Left lung (tissue), 14 donors: ENCODE measurements at places on chromosomes 2 and 18. TPM values are rescaled to one million over a fixed set of nuclear protein-coding genes. Genes with fewer than 3 reads are reported as not detected.
A peak's percentile ranks its signal among the peaks of the same experiment; 100 is the strongest.

- DNase-seq: no peak
These were observed 359.9 kb downstream of the OSR1 start for GRCh38 chr2:18998491-18998890.

GRCh38 chr2:56582570-56582969 lies 398.8 kb downstream of the CCDC85A start:
- DNase-seq: no peak

GRCh38 chr2:240986787-240987411 lies 11.5 kb upstream of the SNED1 start:
- DNase-seq: peak; percentile 79

DNA sequence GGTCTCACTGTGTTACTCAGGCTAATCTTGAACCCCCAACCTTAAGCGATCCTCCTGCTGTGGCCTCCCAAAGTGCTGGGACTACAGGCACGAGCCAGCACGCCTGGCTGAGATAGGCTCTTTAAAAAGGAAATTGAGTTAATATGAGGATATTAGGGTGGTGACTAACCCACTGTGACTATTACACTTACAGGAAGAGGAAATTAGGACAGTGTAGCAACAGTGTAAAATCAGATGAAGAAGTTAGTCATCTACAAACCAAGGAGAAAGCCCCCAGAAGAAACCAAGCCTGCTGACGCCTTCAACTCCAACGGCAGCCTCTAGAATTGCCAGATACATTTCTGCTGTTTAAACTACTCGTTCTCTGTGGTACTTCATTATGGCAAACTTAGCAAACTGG lies 711.9 kb downstream of the SUCLG1 start:
- DNase-seq: no peak

DNA sequence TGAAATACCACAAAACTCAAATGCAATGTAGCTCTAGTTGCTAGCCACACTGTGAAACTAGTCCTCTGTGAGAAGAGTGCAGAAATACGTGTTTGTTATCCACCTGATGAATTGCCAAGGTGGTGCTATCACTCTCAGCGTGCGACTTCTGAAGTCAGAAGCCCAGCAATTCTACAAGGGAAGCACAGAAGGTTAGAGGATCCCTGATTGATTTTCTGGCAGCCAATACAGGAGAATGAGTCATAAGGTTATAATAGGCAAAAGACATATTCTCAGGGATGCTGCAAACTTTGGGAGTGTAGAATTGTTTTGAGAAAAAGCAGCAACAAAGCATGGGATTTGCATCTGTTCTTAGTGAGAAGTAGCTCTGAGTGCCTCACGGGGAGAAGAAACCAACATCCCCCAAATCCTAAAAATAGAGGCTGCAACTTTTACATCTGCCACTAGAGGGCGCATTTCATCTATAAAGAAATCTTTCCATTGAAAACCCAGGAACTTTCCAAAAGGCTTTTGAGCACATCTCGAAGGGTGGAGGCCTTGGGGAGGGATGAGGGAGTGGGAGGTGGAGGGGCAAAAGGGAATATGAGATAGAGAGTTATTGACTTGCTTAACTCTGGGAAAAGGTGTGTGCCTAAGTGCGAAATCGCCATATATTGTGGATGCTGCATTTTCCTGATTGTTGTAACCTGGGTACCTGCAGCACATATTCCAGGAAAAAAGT lies 78.0 kb downstream of the TMEM182 start:
- no peak for DNase-seq

FZD7 gene
- 39.0 TPM for polyA plus RNA-seq

IL36A gene
- polyA plus RNA-seq: not detected

SLC4A5 gene
- polyA plus RNA-seq: 6.6 TPM

- DNase-seq: peak; percentile 60
These were observed 109.7 kb upstream of the GLI2 start for GRCh38 chr2:120625865-120626560.

DNA sequence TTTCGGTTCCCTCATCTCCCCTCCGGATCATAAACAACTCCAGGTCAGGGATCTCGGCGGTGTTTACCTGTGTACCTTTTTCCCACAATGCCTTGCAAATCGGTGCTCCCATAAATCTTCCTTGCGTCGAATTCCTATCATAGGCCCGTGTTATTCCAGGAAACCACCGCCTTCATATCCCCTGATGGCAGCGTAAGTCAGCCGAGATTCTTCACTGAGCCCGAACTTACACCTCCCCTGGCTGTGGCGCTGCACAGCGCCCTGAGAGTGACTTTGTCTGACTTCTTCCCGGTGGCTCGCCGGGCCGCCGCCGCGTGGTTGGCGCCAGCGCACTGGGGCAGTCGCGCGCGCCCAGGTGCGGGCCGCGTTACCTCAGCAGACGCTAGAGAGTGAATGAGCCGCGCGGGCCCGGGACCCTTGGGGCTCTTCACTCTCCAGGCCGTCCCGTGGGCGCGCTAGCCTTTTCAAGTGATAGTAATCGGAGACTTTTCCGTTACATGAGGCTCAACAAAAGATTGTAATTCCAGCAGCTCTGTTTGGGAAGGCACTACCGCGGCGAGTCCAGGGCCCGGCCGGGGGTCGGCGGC lies 101.6 kb downstream of the SPTBN1 start:
- DNase-seq: no peak

DNA sequence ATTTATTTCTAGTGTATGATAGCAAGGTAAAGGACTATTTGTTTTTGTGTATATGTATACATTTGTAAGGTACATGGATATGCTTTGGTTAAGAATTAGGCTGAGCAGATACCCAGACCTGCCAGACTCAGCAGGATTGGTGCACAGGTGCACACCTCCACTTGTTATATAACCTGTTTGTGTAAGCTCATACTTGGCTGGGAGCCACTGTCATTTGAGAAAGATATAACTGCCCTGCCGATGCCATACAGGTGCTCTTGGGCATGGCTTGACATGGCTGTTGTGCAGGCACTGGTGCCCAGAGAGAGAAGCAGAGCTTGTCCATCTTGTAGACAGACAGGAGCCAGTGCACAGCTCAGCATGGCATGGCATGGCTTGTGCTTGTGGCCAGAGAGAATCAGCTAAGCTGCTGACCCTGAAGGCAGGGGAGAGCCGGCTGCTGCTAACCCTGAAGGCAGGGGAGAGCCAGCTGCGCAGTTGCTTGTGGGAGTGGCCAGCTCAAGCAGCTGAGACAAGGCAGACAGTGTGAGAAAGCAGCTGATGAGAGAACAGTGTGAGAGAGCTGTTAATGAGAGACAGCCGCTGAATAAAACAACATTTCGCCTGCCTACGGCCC lies 136.5 kb downstream of the RNF144A start:
- DNase-seq: no peak

GRCh38 chr18:70036771-70037347 lies 89.2 kb upstream of the CD226 start:
- DNase-seq: no peak

- no peak for DNase-seq
These were observed 103.3 kb downstream of the MYO5B start for GRCh38 chr18:50091509-50092244.

DNA sequence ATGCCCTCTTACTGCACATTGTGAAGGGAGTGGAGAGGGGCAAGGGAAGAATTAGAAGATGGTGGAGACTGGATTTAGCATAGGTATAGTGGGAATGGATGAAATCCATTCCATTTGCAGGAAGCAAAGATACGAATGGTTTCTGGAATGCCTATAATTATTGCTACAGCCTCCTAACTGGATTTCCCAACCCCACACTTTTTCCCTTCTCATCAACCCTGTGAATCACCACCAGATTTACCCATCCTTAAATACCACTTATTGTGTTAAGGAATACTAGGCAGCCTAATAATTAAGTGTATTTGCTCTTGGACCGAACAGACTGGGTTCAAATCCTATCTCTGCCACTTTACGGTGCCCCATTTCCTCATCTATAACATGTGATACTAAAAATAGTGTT lies 39.3 kb upstream of the CREB1 start:
- DNase-seq: no peak

DNA sequence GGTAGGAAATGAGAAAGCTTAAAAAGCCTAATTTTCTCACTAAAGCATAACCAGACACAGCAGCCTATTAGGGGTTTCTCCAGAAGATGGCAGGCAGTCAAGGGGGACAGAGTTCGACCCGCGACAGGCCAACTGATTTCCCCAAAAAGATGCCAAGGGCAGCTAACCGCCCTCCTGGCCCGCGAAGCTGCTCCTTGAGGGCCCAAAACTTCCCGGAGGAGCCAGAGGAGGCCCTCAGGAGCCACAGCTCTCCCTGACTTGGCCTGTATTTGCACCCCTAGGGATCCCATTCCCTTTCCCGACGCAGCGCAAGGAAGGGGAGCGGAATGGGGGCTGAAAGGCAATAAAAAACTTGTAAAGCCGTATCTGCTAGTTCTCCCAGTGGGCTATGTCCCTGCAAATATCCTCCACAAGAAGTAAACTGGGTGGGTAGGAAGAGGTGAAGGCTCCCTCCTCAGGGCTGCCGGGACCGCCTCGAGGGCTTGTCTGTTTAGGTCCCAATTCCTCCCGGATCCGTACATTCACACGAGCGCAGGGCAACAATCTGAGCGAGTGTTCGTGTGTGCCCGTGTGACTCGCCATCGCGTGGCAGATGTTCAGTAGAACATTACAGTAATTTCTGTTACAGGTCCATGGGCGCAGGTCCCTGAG lies 756 bp upstream of the NAGK start:
- no peak for DNase-seq

- no peak for DNase-seq
These were observed 114.9 kb upstream of the RAB27B start for GRCh38 chr18:54713386-54713785.

DNA sequence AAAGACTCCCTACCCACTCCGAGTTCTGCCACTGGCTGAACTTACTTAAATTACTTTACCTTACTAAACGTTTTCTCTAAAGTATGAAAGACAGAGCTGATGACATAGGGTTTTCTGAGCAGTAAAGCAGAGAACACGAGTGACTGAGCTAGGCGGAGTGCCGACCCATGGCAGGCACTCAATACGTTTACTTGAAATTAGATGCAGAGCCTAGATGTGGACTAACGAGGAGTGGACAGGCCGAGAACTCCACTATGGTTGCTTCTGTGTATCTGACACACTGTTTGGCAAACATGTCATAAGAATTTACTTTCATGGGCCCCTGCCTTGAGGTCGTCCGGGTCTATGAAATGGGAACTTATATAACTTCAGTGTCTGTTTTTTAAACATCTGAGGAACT lies 471.0 kb downstream of the STK39 start:
- DNase-seq: no peak

DNA sequence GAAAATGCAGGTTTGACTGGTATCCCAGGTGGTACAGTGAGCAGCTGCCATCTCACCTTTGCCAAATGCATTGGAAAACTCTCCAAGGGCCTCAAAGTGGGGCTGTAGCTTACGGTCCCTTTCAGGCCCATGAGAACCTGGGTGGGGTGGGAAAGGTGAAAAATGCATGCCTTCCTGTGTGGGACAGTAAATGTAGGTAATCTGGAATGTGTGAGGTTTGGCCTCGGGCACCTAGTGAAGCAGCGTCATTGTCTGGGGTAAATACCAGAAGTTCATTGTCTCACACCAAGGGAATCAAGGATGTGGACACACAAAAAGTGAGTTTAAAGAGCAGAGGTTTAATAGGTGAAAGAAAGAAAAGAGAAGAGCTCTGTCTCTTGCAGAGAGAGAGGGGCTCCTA lies 36.6 kb downstream of the TIMM21 start:
- no peak for DNase-seq

DNA sequence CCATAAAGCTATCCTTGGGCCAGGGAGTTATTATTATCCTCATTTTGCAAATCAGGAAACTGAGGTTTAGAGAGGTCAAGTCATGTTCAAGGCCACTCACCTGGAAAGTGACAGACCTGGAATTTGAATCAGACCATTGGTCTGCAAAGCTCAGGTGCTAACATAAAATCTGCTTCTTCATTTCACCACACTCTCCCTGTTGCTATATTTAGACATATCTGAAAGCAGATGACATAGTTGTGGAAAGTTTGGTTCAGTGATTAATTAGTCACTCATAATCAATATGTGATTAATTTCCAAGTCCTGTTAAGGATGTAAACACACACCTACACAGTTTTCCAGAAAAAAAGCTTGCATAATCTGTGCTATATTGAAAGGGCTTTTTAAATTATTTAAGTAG lies 57.4 kb downstream of the LINC00305 start:
- DNase-seq: no peak

GRCh38 chr2:150853263-150853662 lies 365.8 kb upstream of the RND3 start:
- DNase-seq: no peak

WDSUB1 gene
- 13.9 TPM for polyA plus RNA-seq

TEKT4 gene
- 1.7 TPM for polyA plus RNA-seq
